ENCODE measurements at places on chromosomes 4 and X.

GRCh38 chr4:71609651-71610050 is 174.2 kb downstream of the GC start:
- DNase-seq: no peak

GRCh38 chrX:110462957-110463356 is 104.3 kb downstream of the RTL9 start:
- no peak for DNase-seq

DNA sequence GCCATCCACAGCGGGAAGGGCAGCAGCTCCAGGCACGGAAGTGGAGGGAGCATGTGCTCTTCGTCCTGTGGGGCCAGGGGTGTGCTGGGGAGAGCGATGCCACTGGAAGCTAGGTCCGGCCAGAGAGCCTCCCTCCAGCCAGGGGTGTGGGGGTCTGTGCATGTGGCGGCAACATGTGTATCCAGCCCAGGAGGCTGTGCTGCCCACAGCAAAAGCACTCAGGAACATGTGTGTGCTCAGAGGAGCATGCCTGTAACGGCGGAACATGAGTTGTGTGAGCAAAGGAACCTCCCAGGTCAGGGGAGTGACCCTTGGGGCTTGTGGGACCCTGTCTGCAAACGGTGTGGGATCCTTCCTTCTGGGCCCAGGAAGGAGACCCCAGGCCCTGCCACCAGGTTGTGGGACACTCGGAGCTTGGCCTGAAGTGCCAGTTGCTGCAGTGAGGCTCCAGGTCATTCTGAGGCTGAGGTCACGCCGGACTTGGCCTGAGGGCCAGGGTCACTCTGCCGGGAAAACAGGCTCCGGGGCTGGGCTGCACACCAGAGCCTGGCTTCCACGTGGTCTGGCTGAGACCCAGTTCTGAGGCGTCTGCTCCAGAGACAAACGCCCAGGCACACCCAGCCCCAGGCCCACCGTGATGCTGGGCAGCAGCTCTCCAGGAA is 37.2 kb downstream of the CPLX1 start:
- no peak for DNase-seq

DNA sequence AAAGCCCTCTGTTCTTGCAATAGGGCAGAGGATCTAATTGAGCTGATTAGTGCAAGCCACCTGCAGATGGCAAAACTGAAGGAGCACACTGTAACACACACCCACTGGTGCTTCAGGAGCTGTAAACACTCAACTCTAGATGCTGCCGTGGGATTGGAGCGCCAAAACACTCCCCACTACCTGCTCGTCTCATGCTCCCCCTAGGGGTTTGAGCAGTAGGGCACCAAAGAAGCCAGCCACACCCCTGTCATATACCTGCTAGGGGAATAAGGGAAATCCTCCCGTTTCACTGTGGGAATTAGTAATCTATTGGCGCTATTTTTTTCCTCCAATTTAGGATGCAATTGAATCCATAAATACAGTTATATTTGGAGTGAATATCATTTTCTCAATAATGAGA is 360.2 kb downstream of the GLUD2 start:
- no peak for DNase-seq

GRCh38 chr4:112277705-112278448 is 7.8 kb downstream of the TIFA start:
- DNase-seq: no peak

DNA sequence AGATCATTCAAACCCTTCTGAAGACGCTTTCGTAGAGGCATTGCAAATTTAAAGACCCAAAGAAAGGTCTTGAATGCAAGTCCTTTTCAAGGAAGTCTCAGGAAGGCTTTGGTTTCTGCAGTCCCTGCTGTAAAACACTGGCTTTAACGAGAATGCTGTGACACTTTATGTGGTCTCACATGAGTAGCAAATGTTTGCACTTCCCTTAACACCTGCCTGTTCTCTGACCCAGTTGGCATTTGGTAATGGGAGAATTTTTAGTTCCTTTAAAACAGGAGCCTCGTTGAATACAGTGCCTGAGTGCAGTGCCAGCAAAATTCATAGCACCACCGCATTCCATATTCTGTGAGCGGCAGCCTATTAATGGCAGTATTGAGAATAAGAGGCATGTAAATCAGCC is 330.5 kb upstream of the PRKX start:
- no peak for DNase-seq

- no peak for DNase-seq
Measured at GRCh38 chrX:13489454-13489853, 79.9 kb upstream of the EGFL6 start.

- DNase-seq: no peak
Measured at GRCh38 chr4:5863461-5864113, 29.3 kb downstream of the CRMP1 start.

DNA sequence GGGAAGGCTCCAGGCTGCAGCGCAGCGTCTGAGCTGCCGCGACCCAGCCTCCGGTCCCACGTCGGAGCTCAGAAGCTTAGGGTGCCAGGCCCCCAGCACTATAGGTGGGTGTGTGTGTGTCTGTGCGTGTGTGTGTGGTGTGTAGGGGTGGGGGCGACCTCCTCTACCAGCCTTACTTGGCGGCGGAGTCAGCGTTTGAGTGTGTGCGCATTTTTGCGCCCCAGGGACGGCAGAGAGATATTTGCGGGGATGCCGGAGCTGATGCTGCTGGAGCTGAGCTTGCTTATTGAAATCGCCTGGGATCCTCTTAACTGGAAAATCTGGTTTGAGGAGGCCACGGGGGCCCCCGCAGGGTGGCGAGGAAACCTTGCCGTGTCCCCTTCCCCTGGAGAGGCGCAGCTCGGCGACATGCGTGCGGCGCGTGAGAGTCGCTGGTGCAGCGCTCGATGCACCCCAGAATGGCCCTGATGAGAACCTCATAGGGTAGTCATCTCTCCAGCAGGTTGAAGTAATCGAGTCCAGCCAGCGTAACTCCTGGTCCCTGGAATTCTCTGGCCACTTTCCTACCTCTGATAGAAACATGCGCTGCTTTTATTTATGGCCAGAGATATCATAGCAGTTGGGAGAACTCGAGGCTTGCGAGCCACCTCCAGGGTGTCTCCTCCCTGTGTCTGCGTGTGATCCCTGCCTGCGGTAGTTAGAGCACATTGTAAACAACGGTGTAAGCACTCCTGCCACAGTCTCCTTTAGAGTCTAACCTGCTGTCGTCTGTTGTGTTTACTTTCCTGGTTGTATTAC is 2.7 kb downstream of the ADGRL3 start:
- DNase-seq: no peak

DNA sequence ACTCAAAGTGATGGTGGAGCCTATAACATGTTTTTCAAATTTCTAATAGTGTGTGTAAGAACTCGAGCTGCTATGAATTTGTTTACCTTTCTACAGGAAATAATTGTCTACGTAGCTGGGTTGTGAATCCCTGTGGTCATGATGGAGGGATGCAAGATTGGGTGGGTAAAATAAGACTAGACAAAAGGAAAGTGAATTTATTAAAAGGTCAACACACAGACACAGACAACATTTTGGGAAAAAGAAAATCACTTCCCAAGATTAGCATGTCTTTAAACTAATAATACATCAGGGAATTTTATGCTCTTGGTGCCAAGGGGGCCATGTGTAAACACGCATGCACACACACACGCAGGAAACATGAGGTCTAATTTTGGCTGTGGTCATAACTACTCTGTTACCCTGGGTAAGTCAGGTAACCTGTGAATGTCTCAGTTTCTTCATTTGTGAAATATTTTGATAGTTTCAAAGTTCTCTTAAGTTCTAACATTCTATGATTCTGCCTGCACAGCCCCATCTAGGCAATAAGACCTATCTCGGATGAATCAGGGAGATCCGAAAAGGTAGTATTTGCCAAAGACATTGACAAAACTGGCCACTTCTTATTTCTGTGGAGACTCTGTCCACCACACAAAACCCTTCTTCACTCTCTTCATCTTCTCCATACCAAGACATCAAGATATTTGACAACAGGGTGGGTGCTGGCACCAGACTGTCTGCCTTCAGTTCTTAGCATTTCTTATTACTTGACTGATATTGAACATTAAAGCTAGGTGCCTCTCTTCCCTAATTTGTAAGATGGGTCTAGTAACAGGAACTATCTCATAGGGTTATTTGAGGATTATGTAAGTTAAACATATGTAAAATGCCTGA is 1.6 kb upstream of the UNC5C start:
- DNase-seq: no peak

GRCh38 chr4:40475609-40476008 is 140.5 kb downstream of the CHRNA9 start:
- DNase-seq: no peak

DNA sequence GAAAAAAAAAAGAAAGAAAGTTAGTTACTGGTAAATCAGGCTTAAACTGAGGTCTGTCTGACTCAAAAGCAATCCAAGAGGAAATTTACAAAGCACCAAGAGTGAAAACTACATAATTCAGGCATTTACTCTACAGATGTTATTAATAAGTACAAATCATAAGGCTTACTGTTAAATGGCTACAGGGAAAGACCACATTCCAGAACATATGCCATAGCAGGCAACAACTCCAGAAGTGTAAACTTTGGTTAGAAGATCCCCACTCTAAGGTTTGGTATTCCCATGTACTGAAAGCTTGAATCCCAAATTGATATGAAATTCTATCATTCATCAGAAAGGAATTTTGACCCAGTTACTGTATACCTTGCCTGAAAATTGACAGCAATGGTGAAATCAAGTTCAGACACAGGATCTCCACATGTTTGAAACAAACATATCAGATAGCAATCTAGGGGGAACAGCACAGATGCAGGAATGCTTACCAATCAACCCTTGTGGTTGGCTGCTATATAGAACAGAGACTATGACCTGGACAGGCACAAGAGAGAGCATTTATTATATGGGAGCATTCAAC is 6.6 kb downstream of the USP26 start:
- DNase-seq: no peak

- DNase-seq: no peak
Measured at GRCh38 chr4:143085659-143086058, 99.1 kb upstream of the USP38 start.

DNA sequence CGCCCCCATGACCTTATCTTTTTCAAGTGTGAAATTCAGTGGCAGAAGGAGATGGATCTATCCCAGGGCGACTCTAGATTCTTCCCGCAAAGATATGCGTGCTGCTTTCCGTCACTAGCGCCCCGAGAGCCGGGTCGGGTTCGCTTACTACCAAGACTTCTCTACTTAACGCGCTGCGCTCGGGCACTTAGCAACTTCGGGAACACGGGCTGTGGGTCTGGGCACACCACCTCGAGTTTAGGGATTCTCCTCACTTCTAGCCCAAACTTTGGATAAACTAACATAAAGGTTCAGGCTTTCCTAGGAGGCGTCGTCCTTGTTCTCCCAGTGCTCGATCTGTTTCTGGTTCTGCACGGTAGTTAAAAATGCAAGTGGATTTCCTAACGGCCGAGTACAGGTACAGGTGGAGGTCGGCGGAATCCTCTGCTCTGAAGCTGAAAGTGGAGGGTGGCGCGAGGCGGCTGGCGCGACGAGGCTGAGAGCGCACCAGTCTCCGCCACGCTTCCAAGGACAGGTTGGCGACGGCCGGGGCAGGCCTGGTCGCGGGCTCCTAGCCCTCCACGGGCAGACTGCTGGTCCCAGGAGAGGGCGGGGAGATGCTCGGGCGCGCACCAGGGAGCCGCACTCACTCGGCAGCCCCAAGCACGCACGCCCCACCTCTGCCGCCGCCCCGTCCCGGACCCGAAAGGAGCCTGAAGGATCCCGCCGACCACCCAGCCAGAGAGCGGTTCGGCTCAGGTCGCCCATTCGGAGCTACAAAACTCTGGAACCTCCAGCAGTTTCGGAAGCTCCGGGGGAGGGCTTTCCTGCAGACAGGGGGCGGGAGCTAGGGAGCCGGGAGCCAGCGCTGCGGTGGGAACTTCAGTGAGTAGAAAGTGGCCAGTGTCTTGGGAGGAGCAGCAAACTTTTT is 100.8 kb upstream of the TENM3 start:
- no peak for DNase-seq

GRCh38 chrX:39956803-39957394 is 140.9 kb downstream of the BCOR start:
- no peak for DNase-seq

DNA sequence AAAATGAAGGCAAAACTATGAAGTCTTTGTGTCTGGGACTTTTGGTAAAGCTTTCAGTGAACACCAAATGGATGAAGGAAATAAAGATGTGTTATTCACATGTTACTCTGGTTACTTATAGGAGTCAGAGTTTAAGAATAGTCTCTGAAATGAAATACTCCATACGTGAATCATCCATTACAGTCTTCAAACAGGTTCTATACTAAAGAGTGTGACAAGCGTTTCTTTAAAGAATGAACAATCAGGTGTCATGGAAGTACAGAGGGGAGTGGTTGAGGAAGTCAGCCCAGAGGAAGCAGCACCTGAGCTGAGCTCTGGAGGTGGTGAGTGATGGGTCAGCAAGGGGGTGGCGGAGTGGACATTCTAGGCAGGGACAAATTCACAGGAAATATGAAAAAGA is 41.8 kb upstream of the SORBS2 start:
- no peak for DNase-seq

DNA sequence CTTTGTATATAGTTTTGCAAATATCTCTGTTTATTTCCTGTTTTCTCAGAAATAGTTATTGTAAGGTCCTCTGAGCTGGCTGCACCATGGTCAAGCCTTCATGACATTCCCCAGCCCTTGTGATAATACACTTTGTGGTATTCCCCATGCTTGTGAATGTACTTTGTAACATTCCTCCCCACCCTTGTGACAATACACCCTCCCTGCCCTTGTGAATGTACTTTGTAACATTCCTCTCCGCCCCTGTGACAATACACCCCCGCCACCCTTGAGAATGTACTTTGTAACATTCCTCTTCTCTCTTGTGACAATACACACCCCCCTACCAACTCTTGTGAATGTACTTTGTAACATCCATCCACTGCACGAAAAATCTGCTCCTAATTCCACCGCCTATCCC is 530.7 kb downstream of the CENPC start:
- DNase-seq: no peak

- no peak for DNase-seq
Measured at GRCh38 chr4:128844931-128845330, 35.4 kb downstream of the JADE1 start.

- DNase-seq: no peak
Measured at GRCh38 chr4:173211838-173212237, 43.2 kb downstream of the GALNT7 start.

GRCh38 chr4:79298027-79298426 is 27.8 kb downstream of the NAA11 start:
- no peak for DNase-seq

GRCh38 chr4:48028696-48029095 is 12.1 kb downstream of the NIPAL1 start:
- no peak for DNase-seq

Measured in NCI-H524 treated with DMSO at 0.1 percent for 48 hours (cell line).